Endothelial cell (in vitro differentiated cells): ENCODE measurements at places on chromosomes 4 and X.

DNA sequence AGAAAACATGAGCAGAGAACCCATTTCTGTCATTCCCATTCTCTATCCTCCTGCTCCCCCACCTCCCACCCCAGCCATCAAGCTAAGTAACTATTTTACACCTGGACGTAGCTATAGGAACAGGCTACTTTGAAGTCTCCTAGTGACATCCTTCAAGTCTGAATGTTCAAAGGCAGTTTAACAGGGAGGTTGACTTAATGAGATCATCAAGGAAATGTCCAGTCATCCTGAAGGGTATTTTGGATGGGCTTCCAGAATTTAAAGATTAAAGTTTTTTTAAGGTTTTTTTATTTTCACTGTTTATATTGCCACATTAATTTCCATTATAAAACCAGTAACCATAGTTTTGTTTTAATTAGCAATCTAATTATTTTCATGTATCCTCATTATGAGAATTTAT lies 41.1 kb downstream of the HPF1 start:
- DNase-seq, result no peak

- DNase-seq, result no peak
Measured at GRCh38 chrX:70172221-70172620, 5.1 kb upstream of the DGAT2L6 start.

- no peak for DNase-seq
Measured at GRCh38 chr4:156754832-156755570, 216.6 kb downstream of the PDGFC start.

DNA sequence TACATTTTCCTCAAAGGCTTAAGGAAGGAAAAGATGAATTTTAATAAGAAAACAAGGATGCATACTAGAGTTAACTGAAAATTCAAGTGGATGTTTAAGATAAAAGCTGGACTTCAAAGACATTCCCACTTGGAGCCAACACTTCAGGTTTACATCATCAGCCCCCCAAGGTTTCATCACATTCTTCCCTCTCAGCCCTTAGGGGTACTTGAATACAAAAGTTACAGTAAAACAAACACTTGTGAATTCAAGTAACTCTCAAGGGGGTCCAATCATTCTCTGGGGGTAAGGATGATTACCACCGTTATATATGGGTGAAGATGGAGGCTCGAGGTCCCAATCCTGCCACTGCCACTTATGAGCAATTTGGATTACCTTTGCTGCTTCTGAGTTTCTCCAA lies 36.1 kb downstream of the STARD8 start:
- no peak for DNase-seq

DNA sequence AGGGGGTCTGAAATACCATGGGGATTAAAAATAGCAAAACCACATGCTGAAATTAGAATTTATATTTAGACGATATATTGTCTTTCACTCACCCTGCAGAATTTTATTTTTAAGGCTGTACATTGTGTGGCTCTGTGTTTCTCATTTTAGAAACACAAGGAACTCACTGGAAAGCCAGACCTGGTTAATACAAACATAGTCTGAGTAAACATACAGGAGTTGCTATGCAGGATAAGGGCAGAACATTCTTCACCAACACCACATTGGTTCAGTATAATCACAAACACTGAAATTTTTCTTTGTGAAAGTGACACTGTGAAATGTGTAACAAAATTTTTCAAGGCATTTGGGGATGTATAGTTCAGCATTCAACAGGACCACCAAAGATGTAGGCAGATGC lies 115.5 kb downstream of the ARX start:
- no peak for DNase-seq

- no peak for DNase-seq
Measured at GRCh38 chrX:9147726-9148125, 113.8 kb upstream of the FAM9B start.

DNA sequence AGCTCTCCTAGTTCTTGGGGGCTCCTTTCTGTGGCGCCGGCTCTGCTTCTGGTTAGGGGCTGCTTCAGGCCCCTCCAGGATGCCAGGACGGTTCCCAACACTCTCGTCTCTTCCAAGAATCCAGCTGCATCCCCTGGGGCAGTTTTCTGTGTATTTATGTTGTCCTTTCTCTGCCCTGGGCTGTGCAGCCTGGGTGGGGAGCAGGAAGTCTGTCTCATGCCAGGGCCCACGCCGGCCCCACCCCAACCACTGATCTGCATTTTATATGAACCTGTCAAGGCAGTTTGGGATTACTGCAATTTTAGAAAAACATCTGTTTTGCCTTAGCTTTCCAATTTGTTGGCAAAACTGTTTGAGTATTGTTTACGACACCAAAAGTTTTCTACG lies 14.6 kb downstream of the CTBP1 start:
- DNase-seq, result no peak

DNA sequence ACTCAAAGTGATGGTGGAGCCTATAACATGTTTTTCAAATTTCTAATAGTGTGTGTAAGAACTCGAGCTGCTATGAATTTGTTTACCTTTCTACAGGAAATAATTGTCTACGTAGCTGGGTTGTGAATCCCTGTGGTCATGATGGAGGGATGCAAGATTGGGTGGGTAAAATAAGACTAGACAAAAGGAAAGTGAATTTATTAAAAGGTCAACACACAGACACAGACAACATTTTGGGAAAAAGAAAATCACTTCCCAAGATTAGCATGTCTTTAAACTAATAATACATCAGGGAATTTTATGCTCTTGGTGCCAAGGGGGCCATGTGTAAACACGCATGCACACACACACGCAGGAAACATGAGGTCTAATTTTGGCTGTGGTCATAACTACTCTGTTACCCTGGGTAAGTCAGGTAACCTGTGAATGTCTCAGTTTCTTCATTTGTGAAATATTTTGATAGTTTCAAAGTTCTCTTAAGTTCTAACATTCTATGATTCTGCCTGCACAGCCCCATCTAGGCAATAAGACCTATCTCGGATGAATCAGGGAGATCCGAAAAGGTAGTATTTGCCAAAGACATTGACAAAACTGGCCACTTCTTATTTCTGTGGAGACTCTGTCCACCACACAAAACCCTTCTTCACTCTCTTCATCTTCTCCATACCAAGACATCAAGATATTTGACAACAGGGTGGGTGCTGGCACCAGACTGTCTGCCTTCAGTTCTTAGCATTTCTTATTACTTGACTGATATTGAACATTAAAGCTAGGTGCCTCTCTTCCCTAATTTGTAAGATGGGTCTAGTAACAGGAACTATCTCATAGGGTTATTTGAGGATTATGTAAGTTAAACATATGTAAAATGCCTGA lies 1.6 kb upstream of the UNC5C start:
- no peak for DNase-seq

GRCh38 chr4:174474457-174475075 lies 47.7 kb downstream of the HPGD start:
- no peak for DNase-seq

DNA sequence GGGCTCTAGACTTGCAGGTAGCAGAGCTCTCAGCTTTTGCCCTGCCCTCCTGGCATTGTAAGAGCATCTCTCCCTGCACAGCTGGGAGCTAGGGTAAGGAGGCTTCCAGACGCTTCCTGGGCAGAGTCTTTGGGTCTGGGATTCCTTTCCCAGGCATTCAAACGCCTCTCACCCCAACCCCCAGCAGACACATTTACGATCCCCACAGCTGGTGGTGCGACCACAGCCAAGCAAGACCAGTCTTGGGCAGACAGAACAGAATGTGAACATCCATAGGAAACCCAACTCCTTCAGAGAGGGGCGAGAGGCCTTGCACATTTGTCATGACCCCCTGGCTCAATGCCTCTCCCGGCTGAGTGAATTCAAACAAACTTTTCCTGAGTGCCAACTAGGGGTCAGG lies 38.1 kb upstream of the CD99L2 start:
- no peak for DNase-seq

DNA sequence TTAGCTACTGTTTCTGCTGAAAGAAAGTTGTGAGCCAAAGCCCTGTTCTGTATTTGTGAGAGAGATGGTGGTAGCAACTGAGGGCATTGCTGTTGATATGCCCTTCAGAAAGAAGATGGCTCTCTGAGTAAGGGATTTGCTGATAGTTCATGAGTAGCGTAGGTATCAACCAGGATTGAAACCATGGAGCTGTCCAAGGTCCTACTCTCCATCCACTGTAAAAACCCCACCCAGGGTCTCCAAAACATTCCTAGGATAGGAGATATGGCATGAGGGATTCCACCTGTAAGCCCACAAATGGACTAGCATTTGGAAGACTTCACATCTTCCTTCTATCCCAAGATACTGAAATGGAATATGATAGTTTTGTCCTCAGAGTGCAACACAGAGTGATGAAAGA lies 277.1 kb upstream of the PRKX start:
- DNase-seq, result no peak

GRCh38 chrX:67546496-67547423 lies 2.9 kb downstream of the AR start:
- peak; percentile 4 for DNase-seq

DNA sequence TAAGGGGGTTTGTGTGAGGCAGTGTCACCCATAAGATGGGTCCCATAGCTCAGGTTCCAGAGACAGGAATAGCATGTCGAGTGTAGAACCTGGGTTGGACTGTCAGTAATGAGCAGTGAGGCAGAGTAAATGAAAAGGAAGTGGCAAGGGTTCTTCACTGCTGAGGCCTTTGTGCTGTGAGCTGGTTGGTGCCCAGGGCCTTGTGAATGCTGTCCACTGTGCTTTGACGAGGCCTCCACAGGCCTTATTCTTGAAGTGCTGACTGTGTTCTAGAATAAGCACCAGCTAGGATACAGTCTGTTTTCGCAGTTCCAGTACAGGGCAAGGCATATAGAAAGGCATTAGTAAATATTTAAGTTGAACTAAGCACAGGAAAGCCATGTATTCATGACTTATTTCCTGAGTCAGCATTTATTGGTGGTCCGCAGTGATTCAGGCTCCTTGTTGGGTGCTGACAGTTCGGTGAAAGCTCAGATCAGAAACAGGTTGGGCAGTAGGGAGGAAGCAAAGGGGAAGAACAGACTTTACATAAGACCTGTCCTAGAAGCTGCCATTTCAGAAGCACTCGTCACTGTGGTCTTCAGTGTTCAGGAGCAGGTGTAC lies 25.6 kb upstream of the TADA2B start:
- DNase-seq, result no peak

GRCh38 chr4:64340218-64341110 lies 68.8 kb downstream of the TECRL start:
- no peak for DNase-seq

DNA sequence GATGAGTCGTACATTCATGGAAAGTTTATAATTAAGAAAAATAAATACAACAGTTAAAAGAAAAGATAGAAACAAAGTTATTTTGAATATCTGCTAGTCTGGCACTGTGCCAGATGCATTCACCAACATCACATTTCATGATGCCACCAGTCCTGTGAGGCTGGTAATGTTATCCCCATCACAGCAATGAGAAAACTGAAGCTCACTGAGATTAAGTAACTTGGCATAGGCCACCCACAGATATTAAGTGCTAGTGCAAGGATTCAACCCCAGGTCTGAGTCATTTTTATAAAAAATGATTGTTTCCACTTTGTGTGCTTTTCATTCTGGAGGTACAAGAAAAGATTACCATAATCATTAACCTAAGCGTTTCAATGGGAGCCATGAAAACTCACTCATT lies 65.0 kb upstream of the IL15 start:
- DNase-seq, result no peak

DNA sequence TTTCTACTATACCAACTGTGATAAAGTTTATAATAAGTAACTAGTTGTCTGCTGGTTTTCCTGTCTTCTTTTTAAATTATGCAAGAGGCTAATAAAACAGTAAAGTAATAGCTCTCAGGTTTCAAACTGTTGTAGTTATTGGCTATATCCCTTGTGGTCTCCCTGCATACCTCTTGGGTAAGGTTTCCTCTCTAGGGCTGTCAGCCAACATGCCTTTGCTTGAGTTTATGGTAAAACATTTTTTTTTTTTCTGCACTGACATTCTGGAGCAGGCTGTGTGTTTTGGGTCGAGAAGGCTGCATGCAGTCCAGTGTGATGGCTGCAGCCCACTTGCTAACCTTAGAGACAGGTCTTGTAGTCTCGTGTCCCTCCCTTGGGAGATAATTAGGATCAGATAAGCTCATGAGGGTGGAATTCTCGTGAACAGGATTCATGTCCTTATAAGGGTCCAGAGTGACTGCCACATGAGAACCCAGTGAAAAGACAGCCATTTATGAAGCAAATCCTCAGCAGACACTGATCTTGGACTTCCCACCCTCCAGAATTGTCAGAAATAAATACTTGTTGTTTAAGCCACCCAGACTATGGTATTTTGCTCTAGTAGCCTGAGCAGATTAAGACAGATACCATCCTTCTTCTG lies 831.2 kb downstream of the CCSER1 start:
- no peak for DNase-seq

DNA sequence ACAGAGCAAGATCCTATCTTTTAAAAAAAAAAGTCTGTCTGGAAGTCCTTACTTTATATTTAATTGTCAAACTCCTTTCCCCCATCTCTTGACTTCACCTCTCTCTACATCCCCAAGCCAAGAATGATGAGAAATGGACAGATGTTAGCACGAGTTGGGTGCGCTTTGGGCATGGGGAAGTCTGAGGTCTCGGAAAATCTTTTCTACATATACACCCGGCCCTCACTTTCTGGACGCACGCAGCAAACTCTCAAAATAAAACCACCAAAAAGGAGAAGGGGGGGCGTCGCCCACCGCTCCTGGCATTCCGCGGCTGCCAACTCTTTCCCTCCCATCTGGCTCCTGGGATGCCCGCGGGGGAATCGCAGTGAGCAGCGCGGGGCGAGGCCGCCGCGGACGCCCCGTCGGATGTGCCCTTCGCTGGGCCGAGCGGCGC lies 756 bp downstream of the IGFBP7 start:
- no peak for DNase-seq

DNA sequence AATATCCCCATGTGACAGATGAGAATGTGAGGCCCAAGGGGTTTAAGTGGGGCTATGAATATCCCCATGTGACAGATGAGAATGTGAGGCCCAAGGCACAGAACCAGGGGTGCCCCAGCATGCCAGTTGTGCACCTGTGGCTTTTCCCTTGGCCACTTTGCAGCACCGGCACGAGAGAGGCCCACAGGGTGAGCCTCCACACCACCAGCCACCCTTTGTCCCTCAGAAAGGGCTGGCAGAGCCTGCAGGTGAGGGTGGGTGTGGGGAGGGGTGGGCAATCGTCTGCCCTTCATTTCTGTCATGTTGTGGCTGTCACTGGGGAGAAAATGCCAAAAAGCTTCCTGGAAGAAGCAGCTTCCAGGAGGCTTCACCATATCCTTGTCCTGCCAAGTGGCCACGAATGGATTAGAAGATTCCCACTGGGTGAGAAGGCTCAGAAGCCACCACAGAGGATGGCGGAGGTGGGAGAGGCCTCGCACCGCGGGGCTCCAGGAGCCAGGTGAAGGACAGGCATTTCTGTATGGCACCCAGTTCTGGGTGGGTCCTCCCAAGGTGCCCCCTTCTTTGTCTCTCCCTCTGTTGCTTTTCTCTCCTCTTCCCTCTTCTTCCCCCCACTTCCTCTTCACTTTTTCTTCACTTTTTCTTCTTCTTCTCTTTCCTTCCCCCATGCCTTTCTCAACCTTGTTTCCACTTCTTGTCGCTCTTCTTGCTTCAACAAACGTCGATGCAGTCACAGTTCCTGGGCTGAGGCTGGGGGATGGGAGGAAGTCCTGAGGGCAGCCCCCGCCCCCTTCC lies 469 bp upstream of the GPR78 start:
- DNase-seq, result no peak

GRCh38 chr4:89906777-89907521 lies 12.3 kb downstream of the MMRN1 start:
- DNase-seq, result no peak
